ENCODE measurements at places on chromosomes 1 and 21.

DNA sequence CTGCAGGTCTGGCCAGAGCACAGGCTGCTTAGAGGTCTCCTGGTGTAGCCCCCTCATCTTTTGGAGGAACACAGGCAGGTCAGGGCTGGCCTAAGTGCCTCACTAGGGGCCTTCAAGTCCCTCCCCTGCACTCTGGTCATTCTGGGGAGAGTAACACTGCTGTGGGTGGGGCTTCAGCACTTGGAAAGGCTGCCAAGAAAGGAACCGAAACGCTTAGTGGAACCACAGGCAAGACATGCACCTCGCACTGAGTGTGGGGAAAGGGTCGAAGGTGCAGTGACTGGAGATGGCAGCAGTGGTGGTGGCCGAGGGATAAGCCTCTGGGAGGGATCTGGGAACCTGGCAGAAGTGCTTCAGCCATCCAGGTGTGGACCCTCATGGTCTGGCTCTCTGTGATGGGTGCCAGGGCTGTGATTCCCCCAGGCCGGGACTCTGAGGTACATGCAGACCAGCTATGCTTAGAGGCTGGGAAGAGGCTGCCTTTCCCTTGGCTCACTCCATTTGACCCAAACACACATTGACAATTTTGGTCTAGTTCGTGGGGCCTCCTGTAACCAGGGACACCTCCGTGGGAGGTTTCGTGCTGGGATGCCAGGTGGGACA is 182.9 kb upstream of the CSF3R start:
- DNase-seq = no peak

- DNase-seq = no peak
These were observed 3.2 kb upstream of the PLEKHA6 start for GRCh38 chr1:204362984-204363334.

DNA sequence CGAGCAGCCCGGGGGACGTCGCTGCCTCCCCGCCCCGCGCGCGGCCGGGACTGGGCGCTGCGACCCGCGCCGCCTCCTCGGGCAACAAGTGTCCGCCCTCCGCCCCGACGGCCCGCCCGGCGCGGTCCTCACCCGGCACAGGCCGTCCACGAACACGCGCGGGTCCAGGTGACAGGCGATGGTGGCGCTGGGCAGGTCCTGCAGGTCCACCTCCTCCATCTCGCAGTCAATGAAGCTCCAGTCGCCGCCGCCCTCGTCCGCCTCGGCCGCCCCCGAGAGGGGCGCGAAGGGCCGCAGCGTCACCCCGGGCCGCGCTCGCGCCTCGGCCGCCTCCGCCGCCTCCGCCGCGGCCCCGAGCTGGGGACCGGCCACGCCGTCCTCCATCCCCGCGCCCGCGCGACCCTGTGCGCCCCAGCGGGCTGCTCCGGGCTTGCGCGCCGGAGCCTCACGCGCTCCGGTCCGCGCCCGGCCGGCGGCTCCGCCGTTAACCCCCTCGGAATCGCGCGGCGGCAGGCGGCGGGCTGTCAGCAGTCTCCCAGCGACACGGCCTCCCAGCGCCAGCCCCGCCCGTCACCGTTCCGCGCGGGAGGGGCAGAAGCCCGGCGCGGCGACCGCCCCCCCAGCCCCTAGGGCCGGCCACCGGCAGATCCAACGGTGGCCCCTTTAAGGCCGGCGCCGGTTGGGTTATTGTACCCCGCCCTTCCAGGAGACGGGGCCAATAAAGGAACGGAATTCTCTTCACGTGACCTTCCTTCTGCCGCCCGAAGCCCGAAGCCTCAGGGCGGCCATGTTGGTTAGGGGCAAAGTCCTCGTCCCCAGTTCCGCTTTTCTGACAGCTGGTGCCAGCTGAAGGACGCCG is at the start of gene RCAN1:
Gene RCAN1 (minus strand): TSS at position 486 of the 859 bp plus-strand sequence. CDS start 102 bp downstream, at position 384.
- peak; percentile 74 for DNase-seq

- DNase-seq = no peak
These were observed 78.7 kb downstream of the PAPPA2 start for GRCh38 chr1:176541663-176542062.

- no peak for DNase-seq
These were observed 392 bp downstream of the GSTM2 start for GRCh38 chr1:109668123-109668775.

DNA sequence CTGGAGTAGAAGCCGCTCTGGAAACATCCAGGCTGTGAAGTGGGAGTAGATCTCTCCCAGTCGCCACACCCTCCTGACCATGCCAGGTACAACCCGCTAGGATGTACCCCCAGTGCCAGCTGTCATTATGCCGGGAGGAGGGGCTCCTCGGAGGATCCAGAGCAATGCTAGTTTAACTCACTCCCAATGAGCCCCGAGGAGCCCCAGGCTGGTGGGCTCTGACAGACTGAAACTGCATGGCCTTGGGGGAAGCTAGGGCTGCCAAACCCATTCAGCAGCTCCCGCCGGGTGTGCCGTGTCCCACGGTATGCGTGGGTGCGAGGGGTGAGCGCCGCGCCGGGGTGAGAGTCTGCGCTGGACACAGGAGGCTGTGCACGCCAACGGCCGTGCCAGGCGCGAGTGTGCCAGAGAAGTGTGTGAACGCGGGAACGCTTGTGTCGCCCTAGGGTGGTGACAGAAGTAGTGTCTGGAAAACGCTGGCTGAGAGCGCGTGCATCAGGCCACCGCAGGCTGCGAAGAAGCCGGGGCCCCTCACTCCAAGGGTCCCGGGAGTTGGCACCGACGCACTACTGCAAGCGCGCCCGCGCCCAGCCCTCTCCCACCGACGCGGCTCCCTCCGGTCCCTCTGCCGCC is 177.1 kb upstream of the EDN2 start:
- no peak for DNase-seq

DNA sequence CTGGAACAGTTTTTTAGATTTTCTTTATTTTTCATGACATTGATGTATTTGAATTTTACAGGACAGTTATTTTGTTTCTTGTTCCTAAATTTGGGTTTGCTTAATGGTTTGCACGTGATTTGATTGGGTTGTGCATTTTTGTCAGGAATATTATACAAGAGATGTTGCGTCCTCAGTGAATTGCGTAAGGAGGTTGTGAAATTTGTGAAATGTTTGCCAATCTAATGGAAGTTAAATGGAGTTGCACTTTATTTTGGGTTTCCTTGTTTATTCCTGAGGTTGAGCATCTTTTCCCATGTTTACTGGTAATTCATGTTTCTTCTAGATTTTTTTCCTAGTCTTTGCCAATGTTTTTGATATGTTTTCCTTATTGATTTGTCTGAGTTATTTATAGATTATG is 19.9 kb downstream of the ZNF648 start:
- no peak for DNase-seq

DNA sequence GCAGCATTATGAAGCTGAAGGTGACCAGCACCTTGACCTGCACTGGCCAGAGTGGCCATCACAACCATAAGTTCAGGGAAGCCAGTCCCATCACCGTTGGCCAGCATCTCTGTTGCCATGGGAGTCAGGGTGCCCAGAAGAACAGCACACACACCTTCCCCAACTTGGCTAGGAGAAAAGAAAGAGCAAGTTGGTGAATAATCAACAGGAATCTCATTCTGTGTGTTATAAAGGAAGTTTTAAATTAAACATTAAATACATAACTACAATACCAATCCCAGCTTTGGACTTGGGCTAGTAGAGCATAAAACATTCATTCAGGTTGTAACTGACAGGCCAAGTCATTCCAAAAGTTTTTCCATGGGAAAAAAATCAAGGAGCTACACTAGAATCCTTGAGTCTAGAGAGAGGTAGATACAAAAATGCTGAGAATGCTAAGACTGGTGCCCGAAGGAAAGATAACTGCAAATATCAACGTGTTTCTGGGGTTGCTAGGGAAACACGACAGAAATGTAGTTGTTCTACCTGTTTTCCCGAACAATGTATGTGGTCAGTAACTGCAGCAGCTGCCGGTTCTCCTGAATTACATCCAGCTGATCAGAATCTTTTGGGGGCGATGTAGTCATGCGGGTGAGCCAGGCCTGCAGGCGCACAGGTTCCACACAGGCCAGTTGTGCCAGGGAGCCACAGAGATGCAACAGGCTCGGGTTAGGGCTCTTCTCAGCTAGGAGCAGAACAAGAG is 45.6 kb downstream of the UBR4 start:
- no peak for DNase-seq

DNA sequence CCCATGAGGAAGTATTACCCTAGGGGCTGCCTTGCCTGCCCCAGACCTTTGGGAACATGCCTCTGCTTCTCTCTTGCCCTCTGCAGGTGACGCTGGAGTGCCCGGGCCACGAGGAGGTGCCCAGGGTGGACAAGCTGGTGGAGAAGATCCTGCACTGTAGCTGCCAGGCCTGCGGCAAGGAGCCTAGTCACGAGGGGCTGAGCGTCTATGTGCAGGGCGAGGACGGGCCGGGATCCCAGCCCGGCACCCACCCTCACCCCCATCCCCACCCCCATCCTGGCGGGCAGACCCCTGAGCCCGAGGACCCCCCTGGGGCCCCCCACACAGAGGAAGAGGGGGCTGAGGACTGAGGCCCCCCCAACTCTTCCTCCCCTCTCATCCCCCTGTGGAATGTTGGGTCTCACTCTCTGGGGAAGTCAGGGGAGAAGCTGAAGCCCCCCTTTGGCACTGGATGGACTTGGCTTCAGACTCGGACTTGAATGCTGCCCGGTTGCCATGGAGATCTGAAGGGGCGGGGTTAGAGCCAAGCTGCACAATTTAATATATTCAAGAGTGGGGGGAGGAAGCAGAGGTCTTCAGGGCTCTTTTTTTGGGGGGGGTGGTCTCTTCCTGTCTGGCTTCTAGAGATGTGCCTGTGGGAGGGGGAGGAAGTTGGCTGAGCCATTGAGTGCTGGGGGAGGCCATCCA is 7.8 kb upstream of the HTR6 start:
- no peak for DNase-seq

- no peak for DNase-seq
These were observed 10.9 kb upstream of the CD101 start for GRCh38 chr1:116990612-116991151.

DNA sequence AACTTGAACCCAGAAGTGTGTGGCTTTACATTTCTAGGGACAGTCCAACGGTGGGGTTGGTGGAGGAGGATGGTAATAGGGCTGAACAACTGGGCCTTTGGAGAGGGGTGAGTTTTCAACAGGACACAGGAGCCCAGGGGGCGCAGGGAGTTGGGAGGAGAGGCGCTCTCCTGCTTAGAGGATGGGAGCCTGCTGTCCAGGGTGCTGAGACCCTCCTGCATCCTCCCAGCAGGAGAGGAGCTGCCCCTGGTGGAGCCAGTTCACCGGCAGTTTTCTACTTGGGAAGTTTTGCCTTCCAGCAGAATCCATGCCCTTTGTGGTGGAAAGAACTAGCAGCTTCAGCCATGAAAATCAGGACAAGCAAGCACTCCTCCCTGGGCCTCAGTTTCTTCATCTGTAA is 8.6 kb downstream of the KCNC4 start:
- DNase-seq = no peak

DNA sequence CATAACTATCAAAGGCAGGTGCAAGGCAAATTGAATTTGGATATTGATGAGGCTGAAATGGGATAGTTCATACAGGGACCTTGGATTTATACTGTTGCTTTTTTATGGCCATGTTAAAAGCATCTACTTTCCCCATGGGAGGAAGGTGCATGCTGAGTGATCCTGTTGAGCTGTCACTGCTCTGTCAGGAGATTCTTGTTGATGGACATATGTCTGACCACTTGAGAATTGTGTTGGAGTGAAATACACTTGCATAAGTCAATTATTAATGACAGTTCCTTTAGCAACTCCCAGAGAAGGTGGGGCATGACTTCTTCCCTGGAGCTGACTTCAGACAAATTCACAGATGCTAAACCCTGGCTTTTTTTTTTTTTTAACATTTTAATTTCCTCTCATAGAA is 58.4 kb upstream of the DYNLT5 start:
- no peak for DNase-seq

GRCh38 chr1:168408884-168409283 is 128.2 kb downstream of the TBX19 start:
- peak; percentile 31 for DNase-seq

- DNase-seq = no peak
These were observed 16.6 kb downstream of the IPO9 start for GRCh38 chr1:201845331-201846083.

- no peak for DNase-seq
These were observed 1.8 kb downstream of the CD101 start for GRCh38 chr1:117003223-117003875.

GRCh38 chr1:87132284-87132870 is 196.3 kb upstream of the LMO4 start:
- no peak for DNase-seq

DNA sequence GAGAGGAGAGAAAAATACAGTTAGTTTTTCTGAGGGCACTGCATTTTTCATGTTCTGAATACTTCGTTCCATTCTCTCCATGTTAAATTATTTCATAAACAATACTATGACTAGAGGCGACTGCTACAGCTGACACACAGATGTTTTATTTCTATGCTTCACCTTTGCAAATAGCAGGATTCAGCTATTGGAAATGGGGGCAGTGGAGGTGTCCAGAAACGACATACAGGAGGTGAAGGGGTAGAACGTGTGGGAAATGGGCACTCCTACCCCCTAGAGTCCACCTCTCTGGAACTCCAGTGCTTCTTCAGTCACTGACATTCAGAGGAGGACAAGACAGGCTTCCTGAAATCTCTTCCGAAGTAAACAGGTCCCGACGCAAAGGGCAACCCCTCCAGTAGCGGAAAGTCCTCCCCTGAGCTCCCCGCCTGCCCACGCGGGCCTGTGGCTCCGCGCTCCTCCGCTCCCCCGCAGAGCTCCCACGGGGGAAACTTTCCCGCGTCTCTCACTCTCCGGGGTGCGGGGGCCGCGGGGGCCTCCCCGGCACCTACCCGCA is 480 bp downstream of the DPYD start:
- DNase-seq = no peak

- DNase-seq = no peak
These were observed 180.7 kb upstream of the SGIP1 start for GRCh38 chr1:66353257-66353656.

DNA sequence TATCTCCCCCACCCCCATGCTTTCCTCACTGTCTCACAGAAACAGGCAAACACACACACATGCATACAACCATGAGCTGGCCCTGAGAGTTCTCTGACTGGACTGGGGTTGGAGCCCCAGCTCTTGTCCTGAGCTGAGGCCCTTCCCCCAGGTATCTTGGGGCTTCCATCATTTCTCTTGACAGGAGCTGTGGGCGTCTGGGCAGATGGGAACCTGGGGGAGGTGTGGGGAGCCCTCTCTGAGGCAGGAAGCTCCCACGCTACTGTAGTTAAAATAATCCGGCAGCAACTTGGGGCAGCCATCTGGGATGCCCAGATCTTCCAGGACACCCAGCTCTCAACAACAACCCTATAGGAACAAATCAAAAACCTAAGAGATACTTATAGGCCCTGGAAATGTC is 2.7 kb upstream of the KIF21B start:
- no peak for DNase-seq

Measured in stimulated activated CD8-positive, alpha-beta memory T cell treated with anti-CD3 and anti-CD28 coated beads, Interleukin-12 subunit alpha, Interleukin-12 subunit beta, amount 100 ng/mL, for 4 hours (primary cell).